ENCODE measurements at places on chromosomes 12 and 14.

DNA sequence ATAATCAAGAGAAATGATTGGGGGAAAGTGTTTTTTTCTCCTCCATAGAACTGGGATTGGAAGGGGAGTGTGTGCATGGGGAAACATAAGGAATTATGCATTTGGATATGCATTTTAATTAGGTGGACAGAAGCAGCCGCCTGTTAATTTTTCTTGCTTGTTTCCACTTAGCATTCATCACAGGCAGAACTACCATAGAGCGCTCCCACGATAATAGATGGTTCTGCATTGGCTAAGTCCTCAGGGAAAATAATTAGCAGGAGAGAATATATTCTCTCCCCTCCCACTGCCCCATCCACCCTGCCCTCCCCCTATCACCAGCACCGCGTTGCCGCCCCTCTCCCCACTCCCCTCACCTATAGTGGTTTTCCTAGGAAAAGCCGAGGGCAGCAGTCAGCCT is 11.4 kb downstream of the DPF3 start:
- DNase-seq = no peak

DNA sequence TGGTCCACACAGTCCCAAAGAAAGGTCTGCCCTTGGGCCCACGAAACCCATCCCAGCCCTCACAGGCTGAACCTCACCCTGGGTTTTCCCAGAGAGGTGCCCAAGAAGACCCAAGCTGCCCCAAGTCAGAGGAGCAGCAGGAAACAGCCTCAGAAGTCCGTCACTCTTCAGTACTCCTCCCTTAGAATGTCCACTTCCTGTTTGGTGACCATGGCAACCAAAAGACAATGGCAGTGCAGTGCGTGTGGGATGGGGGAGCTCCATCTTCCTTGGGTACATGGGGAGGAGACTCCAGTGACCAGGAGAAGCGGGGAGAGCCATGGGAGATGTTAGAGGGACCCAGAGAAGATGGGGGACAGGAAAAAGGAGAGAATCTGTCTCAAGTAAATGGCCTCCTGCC is 11.3 kb downstream of the SELPLG start:
- no peak for DNase-seq

- DNase-seq = no peak
Measured at GRCh38 chr14:77083082-77083481, 15.0 kb upstream of the CIPC start.

GRCh38 chr12:55727643-55728185 is 1.1 kb downstream of the CD63 start:
- no peak for DNase-seq

DNA sequence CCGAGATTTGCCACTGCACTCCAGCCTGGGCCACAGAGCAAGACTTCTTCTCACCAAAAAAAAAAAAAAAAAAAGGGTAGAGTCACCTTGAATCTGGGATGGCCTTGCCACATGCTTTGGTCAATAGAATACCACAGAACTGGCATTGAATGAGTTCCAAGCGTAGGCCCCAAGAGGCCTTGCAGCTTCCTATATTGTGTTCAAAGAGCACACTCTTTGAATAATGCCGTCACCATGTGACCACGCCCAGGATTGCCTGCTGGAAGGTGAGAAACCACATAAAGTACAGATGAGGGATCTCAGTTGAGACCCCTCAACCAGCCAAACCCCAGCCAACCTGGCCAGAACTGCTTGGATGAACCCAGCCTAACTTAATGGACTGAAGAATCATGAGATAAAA is 239.2 kb upstream of the AMIGO2 start:
- DNase-seq = no peak

DNA sequence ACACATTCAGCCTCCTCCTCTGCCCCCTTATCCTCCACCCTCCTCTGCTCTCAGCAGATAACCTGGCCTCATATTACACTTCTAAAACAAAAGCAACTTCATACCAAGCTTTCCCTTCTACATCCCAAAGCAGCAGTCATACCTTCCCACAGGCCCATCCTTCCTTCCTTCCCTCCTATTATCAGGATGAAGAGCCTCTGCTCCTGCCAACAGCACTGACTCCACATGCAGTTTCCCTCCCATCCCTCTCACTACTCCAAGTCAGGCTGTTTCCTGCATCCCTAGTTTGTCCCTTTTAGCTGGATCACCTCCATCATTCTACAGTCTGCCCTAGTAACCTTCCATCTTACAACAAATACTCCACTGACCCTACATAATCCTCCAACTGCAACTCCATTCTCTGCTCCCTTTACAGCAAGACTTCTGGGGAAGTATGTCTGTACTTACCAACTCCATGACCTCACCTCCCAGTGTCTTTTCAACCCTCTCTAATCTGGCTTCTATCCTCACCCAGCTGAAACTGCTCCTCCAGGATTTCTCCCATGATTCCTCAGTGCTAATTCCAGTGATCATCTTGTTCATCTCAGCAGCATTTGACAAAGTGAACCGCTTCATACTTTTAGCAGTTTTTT is 4.9 kb upstream of the YEATS4 start:
- DNase-seq = no peak

DNA sequence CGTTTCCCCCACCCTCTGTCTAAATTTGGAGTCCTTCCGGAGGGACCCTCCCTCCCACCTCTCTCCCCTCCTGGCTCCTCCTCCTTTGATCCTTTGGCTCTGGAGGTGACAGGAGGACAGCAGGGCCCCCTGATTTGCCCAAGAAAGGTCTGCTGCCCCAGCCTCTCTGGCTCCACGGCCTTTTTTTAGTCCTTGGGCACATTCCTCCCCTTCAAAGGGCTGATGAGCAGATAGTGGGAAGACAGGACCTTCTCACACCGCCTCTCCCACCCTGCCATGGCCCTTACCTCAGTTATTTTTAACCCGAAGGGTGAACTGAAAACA is 196 bp upstream of the MYH6 start:
- no peak for DNase-seq

DNA sequence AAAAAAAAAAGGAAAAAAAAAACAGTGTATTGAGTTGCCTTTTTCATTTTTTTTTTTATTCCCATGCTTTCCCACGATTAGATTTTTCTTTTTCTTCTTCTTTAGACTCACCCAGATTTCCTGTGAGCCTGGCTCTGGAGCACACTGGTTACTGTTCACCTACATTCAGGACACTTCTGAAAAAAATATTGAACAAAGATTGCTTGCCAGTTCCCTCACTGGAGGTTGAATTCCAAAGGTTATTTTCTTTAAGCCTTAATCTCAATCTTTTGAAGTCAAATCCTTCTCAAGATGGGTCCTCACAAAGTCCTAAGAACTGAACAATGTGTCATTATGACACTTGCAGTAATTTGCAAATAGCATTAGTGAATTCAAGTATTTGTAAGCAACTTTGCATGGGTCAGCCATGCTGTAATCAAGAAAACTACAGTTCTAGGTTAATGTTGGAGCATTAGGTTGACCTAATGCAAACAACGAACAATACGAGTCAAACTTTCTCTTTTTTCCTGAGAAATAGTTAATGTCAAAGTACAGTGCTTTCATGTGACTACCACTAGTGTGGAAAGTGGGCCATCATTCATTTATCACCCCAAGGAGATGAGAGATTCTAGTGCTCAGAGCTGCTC is 49.2 kb upstream of the DUSP6 start:
- no peak for DNase-seq

Data from DMS79 treated with DMSO at 0.1 percent for 48 hours (cell line).